ENCODE measurements at places on chromosomes 2 and 18.

DNA sequence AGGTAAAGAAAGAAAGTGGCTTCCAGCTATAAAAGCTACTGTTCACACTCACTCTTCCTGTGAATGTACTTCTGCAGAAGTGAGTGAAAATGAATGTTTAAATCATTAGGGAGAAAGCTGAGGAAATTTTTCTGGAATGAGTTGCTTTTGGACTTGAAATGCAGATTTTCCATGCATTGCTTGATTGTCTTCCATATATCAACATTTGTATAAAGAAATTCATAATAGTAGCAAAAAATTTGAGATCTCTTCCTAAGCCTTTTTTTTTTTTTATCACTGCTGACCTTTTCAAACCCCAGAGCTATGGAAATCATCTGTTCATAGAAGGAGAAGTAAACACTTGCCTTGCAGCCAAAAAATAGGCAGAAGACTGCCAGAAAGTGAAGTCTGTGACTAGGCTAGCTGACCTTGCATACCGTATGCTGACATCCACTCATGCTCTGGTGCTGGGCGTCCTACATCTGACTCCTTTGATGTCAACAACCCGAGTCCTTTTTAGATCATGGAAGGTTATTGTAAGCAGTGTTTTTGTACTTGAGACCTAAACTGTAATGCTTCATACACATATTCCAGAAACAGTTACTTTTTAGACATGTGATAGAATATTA is 154.5 kb upstream of the RASGRP3 start:
- DNase-seq, result no peak

DNA sequence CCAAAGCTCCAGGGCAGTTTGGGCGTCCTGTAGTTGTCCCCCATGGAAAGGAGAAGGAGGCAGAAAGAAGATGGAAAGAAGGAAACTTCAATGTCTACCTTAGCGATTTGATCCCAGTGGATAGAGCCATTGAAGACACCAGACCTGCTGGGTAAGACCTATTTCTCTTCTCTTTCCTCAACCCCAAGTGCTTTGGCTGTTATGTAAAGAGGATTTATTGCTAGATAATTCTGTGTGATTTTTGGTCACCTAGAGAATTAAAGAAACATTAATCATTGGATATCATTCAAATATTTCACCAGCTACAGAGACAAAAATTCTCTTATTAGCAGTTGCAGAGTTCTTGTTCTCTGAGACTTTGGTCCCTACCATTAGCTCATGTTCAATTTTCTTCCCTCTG is 1.9 kb downstream of the GALNT5 start:
- DNase-seq, result peak; percentile 24

GRCh38 chr2:61966087-61966727 is 60.7 kb downstream of the COMMD1 start:
- no peak for DNase-seq

DNA sequence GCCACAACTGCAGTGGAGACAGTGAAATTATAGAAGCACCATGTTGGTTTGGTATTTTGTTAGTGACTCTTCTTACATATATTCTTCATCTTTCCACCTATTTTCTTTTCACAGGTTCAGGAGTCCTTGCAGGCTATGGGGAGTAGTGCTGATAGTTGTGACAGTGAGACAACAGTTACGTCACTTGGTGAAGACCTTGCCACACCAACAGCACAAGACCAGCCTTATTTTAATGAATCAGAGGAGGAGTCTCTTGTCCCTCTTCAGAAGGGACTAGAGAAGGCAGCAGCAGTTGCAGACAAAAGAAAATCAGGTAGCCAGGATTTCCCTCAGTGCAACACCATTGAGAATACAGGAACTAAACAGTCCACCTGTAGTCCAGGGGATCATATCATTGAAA is 23.6 kb downstream of the ITPRID2 start:
- DNase-seq, result no peak

- no peak for DNase-seq
Measured at GRCh38 chr2:47172156-47172921, 17.2 kb upstream of the STPG4 start.

GRCh38 chr18:27887711-27888495 is 289.0 kb downstream of the CDH2 start:
- no peak for DNase-seq
